ENCODE measurements at places on chromosomes 3 and 15. TPM values are rescaled to one million over a fixed set of nuclear protein-coding genes. Genes with fewer than 3 reads are reported as not detected.

GRCh38 chr3:49158103-49158709 lies 7.9 kb downstream of the CCDC71 start:
- H3K27me3 ChIP-seq = no peaks in the 10 kb centered on the region
- DNase-seq = peak; percentile 69
- no peaks in the 10 kb centered on the region for H3K4me1 ChIP-seq
- no peak overlapping the region for H3K4me3 ChIP-seq
- peak overlapping the region; percentile 15 for H3K27ac ChIP-seq

Gene PRR20G
- total RNA-seq = not detected

GRCh38 chr3:126766653-126767052 lies 62.6 kb downstream of the CHCHD6 start:
- no peaks in the 10 kb centered on the region for H3K36me3 ChIP-seq
- DNase-seq = no peak
- H3K4me3 ChIP-seq = no peak overlapping the region
- no peak overlapping the region for H3K27ac ChIP-seq

Gene STRC
- 1.0 TPM for total RNA-seq

Data from B cell (primary cell).